ENCODE measurements at places on chromosomes 11 and 22.

DNA sequence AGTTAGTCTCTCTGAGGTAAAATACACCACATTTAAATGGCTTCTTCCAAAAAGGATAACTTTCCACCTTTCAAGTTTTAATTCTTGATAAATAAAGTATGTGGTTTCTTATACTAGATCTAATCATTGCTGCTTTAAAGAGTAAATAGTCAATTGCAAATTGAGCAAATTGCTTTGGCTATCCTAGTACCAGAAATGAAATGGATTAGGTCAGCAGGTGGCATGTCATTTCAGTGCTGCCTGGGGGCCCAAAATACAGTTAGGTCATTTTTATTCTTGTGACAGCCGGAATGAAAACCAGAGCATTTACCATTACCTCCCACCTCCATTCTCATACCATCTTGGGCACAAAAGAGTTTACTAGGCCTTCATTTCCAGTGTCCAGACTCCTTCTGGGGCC is 70.2 kb downstream of the PHF21A start:
- DNase-seq, result no peak

DNA sequence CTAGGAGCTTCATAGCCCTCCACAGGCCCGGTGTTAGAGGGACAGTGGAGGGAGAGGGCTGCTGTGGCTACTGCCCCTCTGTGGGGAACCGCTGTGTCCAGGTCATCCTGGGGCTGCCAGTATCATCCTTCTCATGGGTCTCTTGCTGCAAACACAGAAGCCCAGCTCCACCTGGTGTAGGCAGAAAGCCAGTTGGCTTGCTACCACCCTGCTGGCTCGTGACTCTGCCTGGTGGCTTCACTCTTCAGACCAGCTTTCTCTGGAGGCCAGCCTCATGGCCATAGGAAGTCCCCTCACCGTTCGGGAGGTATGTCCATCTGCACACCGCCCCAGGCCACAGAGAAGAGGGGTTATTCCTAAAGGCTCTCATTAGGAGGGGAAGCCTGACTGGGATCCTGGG is 19.4 kb upstream of the SUSD2 start:
- no peak for DNase-seq

DNA sequence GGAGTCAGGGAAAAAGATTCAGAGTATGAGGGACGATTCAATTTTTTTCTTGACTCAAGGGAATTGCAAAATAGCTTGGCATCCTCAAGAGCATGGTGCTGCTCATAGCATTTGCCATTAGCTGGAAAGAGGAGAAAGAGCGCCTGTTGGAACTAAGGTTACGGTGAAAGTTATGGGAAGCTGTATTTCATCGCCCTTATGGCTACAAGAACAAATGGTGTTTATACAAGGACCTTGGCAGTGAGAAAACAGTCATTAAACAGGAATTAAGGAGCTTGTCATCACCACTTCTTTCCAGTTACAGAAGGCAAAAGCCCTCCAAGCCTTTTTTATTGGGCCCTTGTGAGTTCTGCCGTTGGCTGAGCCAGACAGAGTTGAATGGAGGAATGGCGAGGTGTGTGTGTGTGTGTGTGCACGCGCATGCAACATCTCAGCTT is 74.2 kb downstream of the ALX4 start:
- DNase-seq, result no peak

- DNase-seq, result no peak
Measured at GRCh38 chr22:46148816-46149511, 1.4 kb upstream of the PPARA start.

DNA sequence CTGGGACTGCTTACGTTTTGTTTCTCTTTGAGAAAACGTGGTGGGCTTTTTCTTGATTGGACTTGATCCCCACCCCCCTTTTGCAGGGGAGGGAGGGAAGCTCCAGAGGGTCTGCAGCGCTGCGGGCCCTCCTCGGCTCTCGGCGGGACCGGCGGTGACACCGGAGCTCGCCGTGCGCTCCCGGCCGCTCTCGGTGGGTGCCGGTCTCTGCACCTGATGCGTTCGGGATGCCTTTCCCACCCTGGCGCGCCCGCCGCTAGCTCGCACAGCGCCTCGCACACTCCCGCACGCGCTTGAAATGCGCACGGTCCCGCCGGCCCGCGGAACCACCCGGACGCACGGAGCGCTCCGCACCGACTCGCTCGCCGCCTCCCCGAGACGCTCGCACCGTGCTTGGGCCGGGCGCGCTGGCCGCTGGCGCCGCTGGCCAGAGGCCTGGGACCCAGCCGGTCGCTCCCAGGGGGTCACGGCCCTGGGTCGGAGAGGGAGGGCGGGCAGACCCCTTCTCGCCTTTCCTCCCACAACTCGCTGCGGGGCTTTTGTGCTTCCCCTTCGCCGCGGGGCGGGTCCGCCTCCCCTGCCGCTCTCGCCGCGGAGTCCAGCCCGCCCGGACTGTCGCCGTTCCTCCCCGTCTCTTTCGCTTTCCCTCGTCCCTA is 1.0 kb downstream of the ZBTB16 start:
- no peak for DNase-seq

- DNase-seq, result no peak
Measured at GRCh38 chr22:45187891-45188290, 24.2 kb downstream of the NUP50 start.

GRCh38 chr22:19022755-19023154 is 86.7 kb upstream of the PRODH start:
- DNase-seq, result no peak

GRCh38 chr11:113446938-113447337 is 28.3 kb downstream of the DRD2 start:
- no peak for DNase-seq

GRCh38 chr11:111414936-111415335 is 35.9 kb upstream of the POU2AF1 start:
- no peak for DNase-seq

- DNase-seq, result no peak
Measured at GRCh38 chr11:91860661-91861060, 364.0 kb upstream of the FAT3 start.

DNA sequence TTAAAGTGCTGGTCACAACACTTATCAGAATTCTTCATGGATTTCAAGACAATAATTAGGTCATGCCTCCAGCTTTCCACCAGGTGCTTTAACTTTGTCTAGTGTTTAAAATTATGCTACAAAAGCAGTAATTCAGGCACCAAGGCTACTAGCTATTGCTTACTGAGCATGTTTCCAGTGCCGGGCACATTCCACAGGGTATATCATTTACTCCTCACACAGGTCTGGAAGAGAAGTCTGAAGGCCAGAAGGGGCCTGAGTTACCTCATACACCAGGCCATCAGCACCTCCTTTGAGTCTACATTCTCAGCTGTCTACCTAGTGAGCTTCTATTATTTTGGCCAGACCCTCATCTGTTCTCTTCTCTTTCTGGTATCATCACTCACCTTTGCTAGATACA is 41.7 kb upstream of the LMO2 start:
- no peak for DNase-seq

- no peak for DNase-seq
Measured at GRCh38 chr11:56688554-56689100, 10.3 kb upstream of the OR9G1 start.

- no peak for DNase-seq
Measured at GRCh38 chr22:36599771-36600170, 70.8 kb upstream of the EIF3D start.

DNA sequence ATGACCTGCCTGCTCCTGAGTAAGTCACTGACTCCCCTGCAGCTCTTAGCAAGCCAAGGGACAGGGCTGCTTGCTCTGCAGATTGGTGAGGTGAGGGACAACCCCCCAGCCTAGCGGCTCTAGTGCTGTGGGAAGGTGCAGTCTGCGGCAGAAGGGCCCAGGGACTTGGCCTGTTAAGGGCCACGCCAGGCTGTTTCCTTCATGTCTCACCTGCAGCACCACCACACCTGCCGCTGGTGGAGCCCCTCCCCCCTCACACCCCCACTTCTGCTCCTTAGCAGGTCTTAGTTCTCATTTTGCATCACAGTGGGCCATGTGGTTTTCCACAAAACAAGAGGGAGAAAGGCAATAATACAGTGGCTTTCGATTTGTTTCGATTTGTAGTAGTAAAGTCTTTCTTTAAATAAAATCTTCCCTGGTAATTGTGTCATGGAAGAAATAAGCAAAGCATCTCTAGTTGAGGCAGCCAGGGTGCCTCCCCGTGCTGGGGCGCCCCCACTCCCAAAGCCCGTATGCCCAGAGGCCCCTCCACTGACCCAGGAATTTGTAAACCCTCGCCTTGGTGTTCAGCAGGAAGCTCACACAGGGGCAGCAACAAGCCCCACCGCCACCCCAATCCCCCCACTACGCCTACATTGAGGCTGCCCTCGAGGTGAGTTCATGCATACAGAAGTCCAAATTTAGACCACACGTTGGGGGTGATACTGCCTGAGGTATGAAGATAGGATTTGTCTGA is 86.5 kb upstream of the CLDN5 start:
- DNase-seq, result no peak

DNA sequence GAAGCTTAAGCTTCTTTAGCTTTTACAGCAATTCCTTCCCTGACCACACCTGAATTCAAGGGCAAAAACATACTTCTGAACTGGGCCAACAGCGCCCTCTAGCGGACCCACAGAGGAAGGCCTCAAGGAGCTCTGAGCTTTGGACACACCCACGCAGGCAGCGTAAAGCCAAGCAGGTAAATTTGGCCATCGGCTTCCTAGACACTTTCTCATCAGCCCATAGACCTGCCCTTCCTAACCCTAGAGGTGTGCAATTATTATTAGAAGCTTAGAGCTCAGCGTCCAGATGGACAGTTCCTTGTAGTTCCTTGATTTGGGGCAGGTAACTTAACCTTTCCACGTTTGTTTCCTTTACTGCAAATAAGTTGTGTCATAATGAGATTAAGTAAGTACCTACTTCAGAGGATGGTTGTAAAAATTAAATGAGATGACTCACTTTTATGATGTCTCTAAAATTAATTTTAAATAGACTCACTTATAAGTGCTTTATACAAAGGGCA is 25.7 kb upstream of the HMGXB4 start:
- peak; percentile 52 for DNase-seq

GRCh38 chr11:33590441-33590840 is 110.2 kb downstream of the C11orf91 start:
- no peak for DNase-seq

GRCh38 chr11:69437876-69438205 is 43.6 kb upstream of the LINC01488 start:
- no peak for DNase-seq

DNA sequence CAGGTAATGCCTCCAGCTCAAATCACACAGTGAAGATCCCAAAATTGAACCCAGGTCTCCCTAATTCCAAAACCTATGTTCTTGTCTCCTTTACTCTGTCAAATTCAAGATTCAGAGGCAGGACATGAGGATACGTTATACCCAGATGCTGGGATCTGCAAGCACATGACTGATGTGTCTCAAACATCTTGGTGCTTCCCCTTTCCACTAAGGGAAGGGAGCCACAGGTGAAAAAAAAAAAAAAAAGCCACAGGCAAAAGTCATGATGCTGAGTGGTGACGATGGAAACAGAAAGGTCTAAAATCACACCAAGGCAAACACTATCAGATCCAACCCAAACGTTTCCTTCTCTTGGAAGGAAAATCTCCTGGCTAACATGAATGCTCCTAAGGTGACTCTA is 24.0 kb downstream of the ABTB2 start:
- DNase-seq, result no peak

DNA sequence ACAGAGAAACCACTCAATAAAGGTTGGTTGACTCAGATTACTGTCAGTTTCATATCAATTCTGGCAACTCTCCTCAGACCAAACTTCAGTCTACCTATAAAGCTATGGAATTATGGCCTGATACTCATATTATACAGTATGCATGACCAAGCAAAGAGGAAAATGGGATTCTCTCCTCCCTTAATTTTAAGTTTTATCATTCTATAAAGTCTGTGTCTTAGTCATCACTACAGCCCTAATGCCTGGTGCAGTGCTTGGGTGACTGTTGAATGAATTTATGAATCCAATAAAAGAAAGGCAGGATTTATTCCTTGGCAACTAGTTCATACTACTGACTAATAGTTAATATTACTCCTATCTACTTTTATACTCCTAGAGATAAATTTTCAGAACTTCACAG is 37.6 kb upstream of the GRAMD1B start:
- no peak for DNase-seq
